CD4-positive, alpha-beta T cell treated with Interleukin-4 for 1 hour (primary cell): ENCODE measurements at places on chromosomes 7 and 10.

- DNase-seq, result peak; percentile 92
Measured at GRCh38 chr10:17643755-17644484, at the start of gene STAM. STAM (plus strand) TSS chr10:17644151; CDS start chr10:17644340, 189 bp downstream.

DNA sequence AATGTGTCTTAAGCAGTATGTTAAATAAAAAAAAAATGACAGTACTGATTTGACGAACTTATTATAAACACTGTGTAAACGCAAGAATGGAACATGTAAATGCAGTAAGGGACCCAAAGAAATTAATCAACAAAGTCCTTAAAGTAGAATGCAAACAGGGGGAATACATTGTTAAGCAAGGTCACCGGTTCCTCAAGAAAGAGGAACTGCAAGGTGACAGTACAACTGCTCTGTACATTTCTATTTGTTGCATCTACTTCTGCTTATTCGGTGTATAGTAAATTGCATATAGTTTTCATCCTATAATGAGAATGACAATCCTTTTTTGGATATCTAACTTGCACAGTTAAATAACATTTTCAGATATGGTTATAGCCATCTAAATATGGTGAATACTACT, 387.0 kb upstream of the SEMA3D start:
- DNase-seq, result no peak

DNA sequence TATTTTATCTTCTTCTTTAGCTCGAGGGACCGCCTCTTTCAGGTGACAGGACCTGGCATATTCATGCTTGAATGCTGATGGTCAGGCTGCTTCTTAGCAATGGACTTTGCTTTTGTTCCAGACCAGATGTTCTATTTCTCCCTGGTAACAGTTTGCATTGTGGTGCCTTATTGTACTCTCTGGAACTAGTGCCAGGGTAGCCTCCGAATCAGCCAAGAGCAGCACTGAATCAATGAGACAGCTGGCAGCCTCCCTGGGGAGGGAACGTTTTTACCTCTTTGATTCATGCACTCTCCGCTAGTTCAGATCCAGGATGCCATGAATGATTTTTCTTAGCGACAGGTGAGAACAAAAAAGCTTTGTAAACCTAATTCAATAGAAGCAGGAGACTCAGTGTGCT, 54.1 kb upstream of the NXPH1 start:
- no peak for DNase-seq

DNA sequence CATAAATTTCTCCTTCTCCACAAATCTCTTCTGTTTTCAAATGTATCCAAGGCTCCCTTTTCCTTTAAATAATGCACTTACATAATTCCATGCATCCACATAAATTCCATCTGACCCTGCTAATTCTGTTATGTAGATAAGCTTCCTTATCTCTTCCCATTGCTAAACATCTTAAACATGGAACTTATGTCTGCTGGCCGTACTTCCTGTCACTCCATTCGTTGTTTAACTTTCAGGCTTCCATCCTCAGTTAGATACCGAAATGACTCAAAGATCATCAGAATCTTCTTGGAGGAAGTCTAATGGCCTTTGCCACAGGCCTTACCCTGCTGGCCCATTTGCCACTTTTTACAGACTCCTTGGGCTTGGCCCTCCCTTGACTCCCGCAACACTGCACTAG, 330.9 kb downstream of the GFRA1 start:
- no peak for DNase-seq

- DNase-seq, result no peak
Measured at GRCh38 chr7:116271963-116272886, 61.9 kb downstream of the TES start.

GRCh38 chr10:14995964-14996565, 36.9 kb downstream of the MEIG1 start:
- no peak for DNase-seq

- DNase-seq, result no peak
Measured at GRCh38 chr10:26391701-26392695, 46.1 kb upstream of the APBB1IP start.

DNA sequence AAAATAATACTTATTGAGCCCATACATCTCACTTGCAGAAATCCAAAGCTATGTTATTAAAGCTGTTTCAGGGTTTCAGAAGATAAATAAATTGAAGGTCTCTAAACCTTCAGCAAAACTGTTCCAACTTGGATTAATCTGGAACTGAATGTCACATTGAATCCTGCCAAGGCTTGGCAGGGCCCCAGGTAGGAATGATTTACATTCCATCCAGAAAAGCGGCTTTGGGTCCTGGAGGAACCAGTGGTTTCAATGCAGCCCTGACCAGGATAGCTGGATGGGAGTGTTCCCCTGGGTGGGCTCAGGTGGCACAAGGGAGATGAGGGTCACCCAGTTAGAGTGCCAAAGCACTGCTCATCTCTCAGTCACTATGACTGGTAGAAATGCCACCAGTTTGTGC, 37.0 kb upstream of the TMEM72 start:
- no peak for DNase-seq

- DNase-seq, result no peak
Measured at GRCh38 chr7:22548313-22548712, 48.3 kb upstream of the STEAP1B start.

- no peak for DNase-seq
Measured at GRCh38 chr10:49272251-49273081, 26.5 kb upstream of the C10orf71 start.

- no peak for DNase-seq
Measured at GRCh38 chr7:28470344-28470743, 58.0 kb downstream of the CREB5 start.

DNA sequence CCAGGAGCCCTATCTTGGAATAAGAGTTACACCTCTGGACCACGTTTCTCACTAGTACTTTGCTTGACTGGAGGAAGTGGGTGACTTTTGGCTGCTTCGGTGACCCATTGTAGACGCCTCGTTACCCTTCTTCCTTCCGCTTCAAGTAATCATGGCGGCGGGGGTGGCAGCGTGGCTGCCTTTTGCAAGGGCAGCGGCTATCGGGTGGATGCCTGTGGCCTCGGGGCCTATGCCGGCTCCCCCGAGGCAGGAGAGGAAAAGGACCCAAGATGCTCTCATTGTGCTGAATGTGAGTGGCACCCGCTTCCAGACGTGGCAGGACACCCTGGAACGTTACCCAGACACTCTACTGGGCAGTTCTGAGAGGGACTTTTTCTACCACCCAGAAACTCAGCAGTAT, 1.5 kb downstream of the KCND2 start:
- no peak for DNase-seq

GRCh38 chr10:31262672-31263071, 56.3 kb upstream of the ZEB1 start:
- no peak for DNase-seq

DNA sequence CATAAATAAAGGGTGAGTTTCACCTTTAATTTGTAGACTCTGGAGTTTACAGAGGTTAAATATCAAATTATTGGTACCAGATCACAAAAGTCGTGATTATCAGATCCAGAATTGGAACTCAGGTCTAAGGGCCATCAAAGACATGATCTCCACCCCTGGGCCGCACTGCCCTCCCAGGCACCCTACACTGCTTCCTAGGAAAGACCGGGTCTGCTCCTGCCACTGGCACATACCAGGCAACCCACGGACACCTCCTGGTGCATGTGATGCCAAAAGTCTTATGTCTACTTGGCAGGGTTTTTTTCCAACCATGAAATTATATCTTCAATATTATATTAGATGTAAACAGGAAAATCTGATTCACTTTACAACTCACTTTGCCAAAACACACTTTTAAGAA, 452.8 kb downstream of the PTPRN2 start:
- no peak for DNase-seq

DNA sequence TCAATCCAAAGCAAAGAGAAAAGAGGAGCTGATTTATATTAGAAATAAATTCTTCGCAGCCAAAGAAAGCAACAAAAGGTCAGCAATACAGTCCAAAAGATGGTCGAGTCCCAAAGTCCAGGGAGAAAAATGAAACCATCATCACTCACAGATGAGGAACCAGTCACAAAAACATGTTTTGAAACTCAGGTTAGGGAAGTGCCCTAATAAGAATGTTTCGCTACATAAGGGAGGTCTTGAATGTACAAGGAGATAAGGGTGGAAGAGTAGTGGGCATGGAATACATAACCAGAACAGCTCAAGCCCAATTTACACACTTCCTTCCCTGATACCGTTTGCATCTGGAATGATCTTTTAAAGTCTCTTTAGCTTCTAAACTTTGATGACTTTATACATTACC, 53.6 kb downstream of the VPS41 start:
- DNase-seq, result no peak
